NCI-H1694 treated with DMSO at 0.1 percent for 48 hours (cell line): ENCODE measurements at places on chromosomes 12 and 14.

- DNase-seq, result no peak
Observed at GRCh38 chr12:51529651-51529970, 61.4 kb upstream of the SCN8A start.

DNA sequence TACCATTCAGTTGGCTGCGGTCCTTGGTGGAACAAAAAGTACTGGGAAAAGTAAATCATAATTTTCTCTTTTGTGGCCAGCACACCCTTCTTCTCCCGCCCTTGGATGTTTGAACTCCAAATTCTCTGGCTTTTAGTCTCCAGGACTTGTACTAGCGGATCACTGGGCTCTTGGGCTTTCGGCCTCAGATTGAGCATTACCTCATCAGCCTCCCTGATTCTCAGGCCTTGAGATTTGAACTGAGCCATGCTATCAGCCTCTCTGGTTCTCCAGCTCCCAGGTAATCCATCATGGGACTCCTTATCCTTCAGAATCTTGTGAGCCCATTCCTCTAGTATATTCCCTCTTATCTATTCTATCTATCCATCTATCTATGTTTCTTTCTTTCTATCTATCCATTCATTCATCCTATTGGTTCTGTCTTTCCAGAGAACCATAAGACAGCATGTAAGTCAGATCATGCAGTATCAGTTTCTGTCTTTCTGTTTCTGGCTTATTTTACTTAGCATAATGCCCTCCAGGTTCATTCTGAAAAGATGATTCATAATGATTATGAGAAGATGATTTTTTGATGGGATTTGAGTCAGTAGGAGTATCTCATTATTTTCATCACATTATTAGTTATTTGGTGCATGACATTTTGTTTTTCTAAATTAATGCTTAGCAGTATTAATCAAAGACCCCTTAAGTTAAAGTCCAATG is 814.9 kb downstream of the LRFN5 start:
- no peak for DNase-seq

DNA sequence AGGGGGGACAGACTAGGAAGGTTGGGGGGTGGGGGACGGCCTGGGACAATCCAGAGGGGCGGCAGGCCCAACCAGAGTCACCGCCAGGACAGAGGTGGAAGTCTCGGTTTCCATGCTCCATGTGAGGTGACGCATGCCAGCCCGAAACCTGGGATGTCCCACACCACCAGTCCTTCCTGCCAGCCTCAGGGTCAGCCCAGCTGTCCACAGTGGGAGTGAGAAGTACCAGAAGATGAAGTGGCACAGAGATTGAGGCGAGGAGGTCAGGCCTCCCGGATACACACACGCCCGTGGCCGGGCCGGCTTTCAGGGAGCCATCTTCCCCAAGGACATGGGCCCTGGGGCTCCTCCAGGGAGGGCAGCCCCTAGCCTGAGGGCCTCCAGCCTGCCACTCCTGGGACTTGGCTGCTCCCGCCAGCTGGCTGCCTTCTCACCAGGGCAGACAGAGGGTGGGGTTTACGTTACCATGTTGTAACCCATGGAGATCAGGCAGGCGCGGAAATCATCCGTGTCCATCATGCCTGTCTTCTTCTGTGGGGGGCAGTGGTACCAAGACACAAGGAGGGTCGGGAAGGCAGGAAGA is 85.2 kb upstream of the ZFP36L1 start:
- no peak for DNase-seq

- no peak for DNase-seq
Observed at GRCh38 chr12:1448336-1448735, 146.0 kb downstream of the FBXL14 start.

- no peak for DNase-seq
Observed at GRCh38 chr14:72665259-72665658, 228.6 kb downstream of the DPF3 start.
